Stimulated activated CD8-positive, alpha-beta memory T cell treated with anti-CD3 and anti-CD28 coated beads, Interleukin-4, amount 100 ng/mL, for 1 hour (primary cell): ENCODE measurements at places on chromosomes 4 and X.

DNA sequence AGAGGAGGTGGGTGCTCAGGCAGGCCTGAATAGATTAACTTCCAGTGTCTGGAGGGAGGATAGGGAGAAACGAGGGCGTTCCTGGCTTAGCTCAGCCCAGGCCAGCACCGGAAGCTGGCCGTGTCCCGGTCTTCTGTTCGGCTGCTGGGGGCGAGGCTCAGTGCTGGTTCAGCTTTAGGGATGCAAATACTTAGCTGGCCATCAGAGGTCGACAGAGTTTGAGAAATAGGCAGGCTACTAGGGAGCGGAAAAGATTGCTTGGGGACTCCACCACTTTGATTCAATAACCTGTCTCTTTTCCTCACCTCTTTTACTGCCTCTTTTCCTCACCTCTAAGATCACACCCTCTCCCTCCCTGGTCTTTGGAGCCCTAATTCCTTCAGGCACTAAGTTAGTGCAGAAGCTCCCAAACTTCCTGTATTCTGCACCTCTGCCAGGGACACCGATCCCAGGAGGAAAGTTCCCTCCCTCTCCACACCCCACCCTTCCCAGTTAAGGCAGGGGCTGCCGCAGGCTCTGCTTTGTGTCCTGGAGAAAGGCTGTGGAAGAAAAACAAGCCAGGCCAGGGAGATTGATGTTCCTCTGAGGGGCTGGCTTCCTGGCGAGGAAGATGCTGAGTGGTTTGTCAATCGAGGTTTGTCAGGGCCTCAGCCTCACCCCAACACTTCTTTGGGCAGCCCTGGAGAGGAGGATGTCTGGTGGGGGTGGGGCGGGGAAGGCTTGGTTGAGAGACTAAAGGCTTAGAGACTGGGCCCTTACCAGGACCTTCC is 6.0 kb upstream of the EFNB1 start:
- no peak for DNase-seq

DNA sequence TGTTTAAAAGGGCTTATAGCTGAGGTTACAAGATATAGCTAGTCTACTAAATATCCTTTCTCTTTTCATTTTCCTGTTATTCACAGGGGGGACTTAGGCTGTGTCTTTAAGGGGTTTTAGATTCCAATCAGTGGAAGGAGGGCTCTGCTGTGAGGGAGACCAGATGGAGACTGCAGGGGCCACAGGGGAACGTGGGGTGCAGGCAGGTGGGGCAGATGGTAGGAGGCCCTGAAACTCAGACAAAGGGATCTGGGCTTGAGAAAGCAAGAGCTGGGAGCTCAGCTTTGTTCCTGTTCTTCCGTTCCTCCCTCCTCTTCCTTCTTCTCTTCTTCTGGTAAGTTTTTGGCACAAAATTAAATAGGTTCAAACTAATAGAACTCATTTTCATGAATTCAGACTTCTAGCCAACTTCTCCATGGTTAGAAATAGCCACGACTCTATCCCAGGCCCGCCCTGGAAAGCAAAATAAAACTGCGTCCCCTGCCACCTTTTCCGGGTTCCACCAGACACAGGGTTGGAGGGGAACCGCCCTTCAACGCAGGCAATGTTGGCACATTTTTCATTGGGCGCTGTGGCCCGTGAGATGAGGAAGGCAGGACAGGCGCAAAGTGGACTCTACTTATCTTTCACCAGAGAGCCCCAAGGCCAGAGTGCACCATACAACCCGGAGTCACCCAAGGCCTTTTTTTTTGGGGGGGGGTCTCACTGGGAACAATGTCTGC is 3.5 kb upstream of the TMSB4X start:
- DNase-seq = no peak

- DNase-seq = no peak
Observed at GRCh38 chr4:176563591-176563990, 229.1 kb downstream of the VEGFC start.

GRCh38 chr4:111362941-111363361 is 740.1 kb upstream of the PITX2 start:
- DNase-seq = no peak

- DNase-seq = no peak
Observed at GRCh38 chr4:120443116-120443515, 376.5 kb upstream of the MAD2L1 start.

DNA sequence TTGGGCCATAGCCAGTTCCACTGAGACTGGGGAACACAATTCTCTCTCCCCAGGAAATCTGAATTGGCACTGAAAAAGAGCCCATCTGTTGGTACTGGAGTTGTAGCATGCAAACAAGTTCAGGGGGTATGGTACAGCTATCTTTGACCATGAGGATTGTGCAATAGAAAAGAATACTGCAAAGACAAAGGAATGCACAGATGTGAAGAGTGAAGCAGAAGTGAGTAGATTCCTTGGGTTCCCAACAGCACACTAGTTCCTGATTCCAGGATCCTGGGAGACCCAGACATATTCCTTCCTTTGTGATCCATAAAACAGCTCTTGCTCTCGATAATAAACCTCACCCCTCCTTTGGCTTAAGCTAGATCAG is 43.3 kb upstream of the CTAG2 start:
- DNase-seq = no peak

DNA sequence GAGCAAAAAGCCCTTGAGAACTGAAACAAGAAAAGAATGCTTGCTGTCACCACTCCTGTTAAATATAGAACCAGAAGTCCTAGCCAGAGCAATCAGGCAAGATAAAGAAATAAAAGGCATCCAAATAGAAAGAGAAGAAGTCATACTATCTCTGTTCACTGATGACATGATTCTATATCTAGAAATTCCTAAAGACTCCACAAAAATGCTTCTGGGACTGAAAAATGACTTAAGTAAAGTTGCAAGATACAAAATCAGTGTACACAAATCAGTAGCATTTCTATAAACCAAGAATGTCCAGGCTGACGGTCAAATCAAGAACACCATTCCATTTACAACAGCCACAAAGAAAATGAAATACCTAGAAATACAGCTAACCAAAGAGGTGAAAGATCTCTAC is 552.7 kb upstream of the SLIT2 start:
- no peak for DNase-seq

DNA sequence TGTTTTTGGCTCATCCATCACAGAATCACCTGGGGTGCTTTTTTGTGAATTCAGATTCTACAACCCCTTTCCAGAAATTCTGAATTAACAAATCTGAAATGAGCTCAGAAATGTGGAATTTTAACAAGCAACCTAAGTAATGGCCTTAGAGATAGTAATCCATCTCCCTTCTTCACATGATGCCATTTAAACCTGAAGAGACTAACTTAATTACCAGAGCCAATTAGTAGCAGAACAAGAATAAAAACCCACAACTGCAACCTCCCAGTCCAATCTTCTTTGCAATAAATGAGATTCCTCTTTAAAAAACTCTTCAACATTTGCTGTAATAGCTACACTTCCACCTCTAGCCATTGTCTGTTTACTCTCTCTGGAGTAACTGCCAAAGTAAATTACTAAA is 69.7 kb downstream of the ARAP2 start:
- DNase-seq = no peak

DNA sequence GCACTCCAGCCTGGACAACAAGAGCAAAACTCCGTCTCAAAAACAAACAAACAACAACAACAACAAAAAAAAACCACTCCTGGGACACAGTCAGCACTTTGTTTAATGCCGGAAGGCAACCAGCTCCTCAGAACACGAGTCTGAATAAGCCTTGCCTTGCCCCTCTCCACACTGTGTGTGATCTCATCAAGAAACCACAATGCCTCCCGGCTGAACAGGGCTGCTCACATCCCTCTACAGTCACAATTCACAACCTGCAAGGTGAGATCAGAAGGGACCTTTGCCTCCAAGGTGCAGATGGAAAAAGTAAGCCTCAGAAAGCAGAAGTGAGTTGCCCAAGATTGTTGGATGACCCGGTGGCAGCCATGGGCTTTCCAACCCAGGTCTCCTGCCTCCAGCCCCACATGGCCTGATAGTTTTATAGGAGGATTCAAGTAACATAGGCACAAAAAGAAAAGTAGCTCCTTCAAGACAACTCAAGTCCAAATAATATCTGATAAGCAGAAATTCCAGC is 80.8 kb downstream of the JAKMIP1 start:
- no peak for DNase-seq

DNA sequence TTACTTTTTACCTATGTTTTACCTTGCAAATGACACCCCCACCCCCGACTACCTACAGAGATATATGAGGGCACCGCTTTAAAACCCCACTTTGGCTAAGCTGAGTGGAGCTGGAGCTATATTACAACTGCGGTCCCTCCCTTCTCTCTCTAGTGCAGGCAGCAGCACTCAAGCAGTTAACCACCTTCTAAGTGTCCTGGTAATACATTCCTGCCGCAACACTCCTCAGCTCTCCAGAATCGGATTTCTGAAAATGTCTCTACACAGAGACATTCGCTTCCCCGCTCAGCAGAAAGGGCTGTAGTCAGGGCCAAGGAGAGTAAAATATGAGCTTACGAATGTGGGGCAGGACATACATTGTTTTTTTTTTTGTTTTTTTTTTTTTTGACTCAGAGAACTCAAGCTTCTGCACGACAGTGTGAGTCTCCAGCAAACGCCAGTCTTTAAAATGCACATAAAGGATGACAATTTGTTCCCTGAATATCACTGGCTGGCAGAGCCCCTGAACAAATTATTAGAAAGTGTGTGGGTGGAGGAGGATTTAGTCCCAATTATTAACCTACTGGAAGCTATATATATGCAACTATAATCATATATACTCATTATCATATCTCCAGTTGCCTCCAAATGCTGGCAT is 287.0 kb upstream of the TET2 start:
- no peak for DNase-seq

GRCh38 chr4:3112609-3113469 is 38.4 kb downstream of the HTT start:
- DNase-seq = no peak

- no peak for DNase-seq
Observed at GRCh38 chrX:130111220-130112154, 1.2 kb upstream of the ELF4 start.

GRCh38 chr4:80446664-80447063 is 111.1 kb downstream of the CFAP299 start:
- DNase-seq = no peak

DNA sequence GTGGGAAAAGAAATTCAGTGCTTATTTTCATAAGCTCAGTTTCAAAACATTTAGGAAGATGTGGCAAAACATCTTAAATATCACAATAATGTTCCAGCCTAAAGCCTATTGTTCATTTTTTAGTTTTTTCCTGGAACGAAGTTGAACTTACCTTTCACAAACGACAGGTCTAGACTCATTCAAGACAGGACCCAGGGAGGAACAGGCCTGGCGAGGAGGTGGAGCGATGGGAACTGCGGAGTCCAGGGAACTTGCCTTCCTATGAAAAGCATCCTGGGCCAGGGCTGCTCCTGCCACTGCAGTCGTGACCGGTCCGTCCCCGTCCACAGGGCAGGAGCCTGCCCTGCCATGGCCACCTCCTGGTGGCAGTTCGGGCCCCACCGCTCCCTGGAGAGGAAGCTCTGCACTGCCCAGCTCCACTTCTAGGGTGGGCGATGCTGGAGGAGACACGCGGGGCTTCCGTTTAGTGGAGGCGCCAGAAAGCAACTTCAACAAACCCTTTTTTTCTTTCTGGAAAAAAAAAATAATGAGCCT is 96.7 kb upstream of the CBR4 start:
- no peak for DNase-seq

- DNase-seq = no peak
Observed at GRCh38 chr4:128603081-128603480, 206.4 kb upstream of the JADE1 start.

DNA sequence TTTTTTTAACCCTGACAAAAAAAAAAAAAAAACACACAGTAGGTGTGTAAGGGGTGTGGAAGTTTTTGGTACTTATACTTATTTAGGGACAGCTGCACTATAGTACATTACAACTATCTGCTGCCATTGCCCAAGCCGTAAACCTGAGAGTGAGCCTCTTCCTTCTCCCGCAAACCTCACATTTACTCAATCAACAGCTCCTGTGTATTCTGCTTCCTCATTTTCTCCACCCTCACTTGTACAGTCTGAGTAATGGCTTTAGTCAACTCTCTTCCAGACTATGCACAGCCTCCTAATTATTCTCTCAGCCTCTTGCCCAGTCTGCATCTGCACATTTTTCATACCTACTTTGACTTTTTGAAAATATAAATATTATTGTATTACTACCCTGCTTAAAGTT is 362.0 kb downstream of the ADAM29 start:
- DNase-seq = no peak

DNA sequence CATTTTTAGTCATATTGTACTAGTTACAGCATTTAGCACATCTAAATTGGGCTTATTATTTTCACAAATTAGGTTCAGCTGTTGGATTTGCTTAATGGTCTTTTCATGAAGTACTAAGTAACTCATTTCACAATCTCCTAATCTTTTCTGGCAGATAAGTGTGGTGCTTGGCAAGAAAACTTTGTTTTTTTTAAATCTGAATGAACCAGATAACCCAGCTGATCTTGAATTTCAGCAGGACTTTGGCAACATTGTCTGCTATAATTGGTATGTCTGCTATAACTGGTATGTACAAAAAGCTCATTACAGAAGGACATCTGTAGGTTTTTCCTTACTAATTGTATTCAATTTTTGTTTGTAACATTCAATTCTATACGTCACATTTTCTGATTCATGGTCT is 22.7 kb downstream of the WDR19 start:
- DNase-seq = no peak

GRCh38 chrX:73785493-73785892 is 222.5 kb downstream of the CHIC1 start:
- DNase-seq = no peak

GRCh38 chr4:142697928-142698327 is 148.2 kb downstream of the INPP4B start:
- DNase-seq = no peak
